GOT3 (cell line): ENCODE measurements at places on chromosomes 7 and 10.

DNA sequence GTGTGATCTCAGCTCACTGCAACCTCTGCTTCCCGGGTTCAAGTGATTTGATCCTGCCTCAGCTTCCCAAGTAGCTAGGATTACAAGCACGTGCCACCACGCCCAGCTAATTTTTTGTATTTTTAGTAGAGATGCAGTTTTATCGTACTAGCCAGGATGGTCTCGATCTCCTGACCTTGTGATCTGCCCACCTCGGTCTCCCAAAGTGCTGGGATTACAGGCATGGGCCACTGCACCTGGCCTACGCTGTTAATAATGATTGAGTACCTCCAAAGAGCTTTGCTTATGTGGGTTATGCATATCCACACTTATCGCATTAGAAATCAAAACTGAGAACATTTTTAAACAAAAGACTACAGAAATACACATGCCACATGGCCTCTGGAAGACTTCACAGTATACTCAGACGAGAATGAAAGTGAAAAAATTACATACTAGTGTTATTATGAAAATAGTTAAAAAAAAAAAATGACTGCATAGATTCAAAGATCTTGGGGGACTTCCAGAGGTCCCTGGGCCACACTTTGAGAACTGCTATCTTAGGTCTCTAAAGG lies 25.4 kb downstream of the RPP38 start:
- no peak for DNase-seq

- no peak for DNase-seq
Observed at GRCh38 chr7:126803060-126803665, 449.6 kb downstream of the GRM8 start.

- no peak for DNase-seq
Observed at GRCh38 chr7:148838905-148839304, 45.2 kb downstream of the EZH2 start.

GRCh38 chr10:69801094-69801433 lies 642 bp upstream of the COL13A1 start:
- no peak for DNase-seq

DNA sequence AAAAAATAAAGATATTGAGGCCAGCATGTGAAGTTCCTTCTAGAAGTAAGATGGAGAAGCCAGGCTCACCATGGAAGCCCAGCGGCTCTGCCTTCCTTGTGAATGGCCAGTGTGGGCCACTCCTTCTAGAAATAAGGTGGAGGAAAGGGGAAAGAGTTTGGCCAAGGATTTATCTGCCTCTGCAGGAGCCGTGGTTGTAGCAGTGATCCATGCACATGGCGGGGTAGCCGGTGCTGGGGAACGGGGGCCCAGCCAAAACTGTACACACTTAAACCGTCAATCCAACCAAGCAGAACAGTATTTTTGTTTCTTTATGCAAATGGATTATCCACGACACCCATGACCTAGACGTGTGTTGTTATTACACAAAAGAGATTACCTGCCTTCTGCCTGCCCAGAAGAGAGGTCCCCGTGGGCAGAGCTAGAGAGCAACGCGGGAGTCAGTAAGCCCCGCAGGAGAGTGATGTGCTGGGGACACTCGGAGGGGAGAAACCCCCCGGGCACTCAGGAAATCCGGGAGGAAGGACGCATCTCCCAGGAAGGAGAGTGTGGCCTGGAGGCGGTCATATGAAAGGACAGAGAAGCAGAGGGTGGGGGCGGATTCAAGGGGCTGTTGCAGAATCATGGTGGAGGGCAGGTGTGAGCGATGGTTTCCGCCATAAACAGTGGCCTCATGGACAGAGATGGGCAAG lies 218.4 kb upstream of the PPP2R2D start:
- no peak for DNase-seq
